ENCODE measurements at places on chromosomes 5 and 9. TPM values are rescaled to one million over a fixed set of nuclear protein-coding genes. Genes with fewer than 3 reads are reported as not detected.
A peak's percentile ranks its signal among the peaks of the same experiment; 100 is the strongest.

DNA sequence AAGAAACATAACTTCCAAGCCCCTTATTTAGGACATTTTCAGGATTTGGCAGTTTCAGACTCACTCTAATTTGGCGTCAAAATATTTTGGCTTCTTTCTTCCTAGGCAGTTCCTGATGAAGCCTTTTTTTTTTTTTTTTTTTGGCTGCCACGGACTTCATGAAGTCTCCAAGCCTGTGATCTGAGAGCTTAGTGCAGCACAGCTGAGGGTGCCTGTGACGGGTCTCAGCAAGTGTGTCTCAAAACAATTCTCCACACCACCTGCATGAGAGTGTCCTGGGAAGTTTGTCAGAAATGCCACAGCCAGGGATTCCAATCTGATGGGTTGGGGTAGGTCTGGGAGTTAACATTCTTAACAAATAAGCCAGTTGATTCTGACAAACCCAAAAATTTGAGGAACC, 6.0 kb upstream of the ESM1 start:
- DNase-seq, result no peak

DNA sequence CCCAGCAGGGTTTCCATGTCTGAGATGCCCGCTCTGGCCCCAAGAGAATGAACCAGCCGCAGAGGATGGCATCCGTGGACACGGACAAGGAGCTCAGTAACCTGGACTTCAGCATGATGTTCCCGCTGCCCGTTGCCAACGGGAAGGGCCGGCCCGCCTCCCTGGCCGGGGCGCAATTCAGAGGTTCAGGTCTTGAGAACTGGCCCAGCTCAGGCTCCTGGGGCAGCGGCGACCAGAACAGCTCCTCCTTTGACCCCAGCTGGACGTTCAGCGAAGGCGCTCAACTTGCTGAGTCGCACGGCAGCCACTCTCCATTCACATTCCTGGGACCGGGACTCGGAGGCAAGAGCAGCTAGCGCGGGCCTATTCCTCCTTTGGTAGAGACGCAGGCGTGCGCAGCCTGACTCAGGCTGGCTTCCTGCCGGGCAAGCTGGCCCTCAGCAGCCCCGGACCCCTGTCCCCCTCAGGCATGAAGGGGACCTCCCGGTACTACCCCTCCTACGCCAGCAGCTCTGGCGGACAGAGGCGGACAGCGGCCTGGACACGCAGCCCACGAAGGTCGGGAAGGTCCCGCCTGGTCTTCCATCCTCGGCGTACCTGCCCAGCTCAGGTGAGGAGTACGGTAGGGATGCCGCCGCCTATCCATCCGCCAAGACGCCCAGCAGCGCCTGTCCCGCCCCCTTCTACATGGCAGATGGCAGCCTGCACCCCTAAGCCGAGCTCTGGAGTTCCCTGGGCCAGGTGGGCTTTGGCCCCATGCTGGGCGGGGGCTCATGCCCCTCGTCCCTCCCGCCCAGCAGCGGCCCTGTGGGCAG, 74.4 kb downstream of the INSL6 start:
- DNase-seq, result no peak

DNA sequence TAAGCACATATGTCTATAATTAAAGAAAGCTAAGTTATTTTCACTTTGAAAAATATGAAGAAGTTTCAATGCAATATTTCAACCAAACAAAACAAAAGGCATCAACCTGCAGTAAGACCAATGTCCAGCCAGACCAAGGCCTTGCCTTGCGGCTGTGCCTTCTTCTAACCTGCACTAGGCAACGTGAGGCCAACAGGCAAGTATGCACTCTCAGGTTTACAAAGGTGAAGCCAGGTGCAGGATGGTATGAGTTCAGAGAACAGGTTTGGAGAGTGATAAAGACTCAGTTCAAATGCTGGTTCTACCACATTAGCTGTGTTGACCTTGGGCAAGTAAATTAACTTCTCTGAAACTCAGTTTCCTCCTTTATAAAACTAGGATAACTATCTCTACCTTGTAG, 79.3 kb downstream of the KLHL3 start:
- no peak for DNase-seq

- no peak for DNase-seq
These were observed 12.1 kb downstream of the NOTCH1 start for GRCh38 chr9:136533775-136534157.

Gene TMEM250
- 46.1 TPM for total RNA-seq

Gene FOXD4L5
- under 0.01 TPM for total RNA-seq

DNA sequence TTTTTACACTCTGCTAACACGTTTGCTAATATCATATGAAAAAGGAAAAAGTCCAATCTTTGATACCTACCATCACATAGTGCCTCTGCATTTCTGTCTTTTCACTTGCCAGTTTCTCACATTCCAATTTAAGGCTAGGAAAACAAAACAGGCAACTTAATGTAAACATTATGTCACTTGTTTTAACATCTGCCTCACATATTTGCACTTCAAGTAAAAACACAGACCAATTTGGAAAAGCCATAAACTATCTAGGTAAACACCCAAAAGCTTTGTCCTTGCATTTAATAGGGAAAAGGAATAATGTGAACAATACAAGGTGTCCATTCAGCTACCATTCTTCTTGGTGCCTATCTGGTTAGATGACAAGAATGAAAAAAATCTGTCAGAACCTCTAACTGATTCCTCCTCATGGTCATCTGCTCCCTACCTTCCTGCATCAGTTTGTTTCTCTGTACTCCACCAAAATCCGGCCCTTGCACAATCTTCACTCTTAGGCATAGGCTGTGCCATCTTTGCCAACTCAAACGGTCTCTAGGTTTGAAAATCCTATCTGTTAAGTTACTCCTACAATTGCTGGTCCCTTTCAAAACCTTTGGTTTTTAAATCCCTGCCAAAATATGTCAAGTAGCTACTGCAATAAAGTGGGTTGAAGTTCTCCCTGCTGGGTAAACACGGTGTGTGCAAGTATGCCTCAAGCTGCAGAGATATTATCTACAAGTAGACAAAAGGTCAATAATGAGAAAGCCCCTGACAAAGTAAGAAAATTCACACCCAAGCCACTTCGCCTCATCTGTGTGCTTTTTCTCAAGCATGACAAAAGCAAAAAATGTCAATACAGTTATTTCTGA, 3.4 kb downstream of the TLE1 start:
- peak; percentile 56 for DNase-seq

GRCh38 chr9:127767410-127767809, 11.1 kb downstream of the SH2D3C start:
- no peak for DNase-seq

- DNase-seq, result no peak
These were observed 69.8 kb upstream of the TNFSF8 start for GRCh38 chr9:115000217-115000639.

DNA sequence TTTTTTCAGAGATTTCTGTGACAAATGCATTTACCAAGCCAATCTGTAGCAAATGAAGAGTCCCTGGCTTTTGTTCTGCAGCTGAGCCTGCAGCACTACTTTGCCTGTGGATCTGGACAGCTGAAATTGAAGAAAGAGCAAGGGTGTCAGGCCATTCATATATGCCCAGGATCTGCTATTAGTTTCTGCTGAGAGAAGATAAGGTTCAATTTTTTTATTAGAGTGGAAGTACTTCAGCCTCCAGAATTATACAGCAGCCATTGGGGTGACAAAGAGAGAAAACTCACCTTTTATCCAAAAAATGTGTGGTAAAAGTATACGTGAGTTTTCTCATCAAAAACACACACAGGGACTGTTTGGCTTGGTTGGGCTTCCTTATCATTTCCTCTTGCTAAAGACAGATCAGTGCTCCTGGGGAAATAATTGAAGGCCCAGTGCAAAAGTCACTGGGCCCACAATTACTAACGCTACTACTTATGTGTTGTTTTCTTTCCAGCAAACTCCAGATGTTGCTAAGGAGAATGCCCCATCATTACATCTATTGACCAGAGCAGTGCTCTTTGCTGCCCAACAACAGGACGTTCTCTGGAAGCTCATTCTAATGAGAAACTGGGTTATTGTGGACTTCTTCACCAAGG, 138.6 kb downstream of the CEMIP2 start:
- DNase-seq, result no peak

DNA sequence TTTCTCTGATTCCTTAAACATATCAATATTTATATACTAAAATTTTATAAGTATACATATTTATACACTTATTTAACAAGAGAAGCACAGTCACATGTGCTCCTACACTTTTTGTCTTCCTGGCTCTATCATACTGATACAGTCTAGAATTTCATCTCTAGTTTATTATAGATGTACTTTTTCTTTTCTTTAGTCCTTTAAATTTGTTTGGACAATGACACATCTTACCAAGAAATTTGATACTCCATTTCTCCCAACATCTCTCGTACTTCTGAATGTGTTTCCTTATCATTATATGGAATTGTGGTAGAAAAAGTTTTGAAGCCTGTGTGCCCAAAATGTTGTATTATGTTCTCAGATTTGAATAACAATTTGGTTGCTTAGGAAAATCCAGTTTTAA, 104.6 kb downstream of the DMRT2 start:
- DNase-seq, result no peak

Gene SHB
- 26.5 TPM for total RNA-seq

- no peak for DNase-seq
These were observed 10.6 kb upstream of the SLC6A19 start for GRCh38 chr5:1190837-1191239.

DNA sequence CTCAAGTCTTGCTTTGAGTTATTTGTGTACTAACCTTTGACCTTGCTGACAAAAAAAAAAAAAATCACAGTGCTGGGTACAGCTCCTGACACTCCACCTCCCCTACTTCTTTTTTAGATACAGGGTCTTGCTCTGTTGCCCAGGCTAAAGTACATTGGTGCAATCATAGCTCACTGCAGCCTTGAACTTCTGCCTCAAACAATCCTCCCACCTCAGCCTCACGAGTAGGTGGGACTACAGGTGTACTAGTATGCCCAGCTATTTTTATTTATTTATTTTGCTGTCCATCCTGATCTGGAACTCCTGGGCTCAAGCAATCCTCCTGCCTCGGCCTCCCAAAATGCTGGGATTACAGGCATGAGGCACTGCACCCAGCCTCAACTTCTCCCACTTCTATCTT, 57.2 kb upstream of the KCNMB1 start:
- DNase-seq, result no peak

DNA sequence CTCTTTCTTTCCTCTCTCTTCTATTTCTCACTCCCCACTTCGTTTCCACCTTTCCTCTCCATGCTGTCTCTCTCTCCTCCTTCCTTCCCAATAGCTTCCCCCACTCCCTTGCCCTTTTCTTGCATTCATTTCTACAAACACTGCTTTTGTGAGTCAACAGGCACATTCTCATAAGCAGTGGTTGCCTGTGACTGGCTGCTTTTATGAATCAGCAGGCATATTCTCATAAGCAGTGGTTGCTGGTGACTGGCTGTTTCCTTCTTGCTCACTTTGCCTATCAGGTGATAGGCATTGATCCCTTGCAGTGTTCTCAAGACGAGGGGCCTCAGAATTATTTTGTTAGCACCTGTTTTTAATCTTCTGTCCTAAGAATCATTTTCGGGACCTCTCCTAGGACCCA, 116.1 kb upstream of the ACTBL2 start:
- peak; percentile 72 for DNase-seq

Gene ASTN2
- 3.5 TPM for total RNA-seq

Gene INSL4
- total RNA-seq, result not detected

GRCh38 chr9:135214706-135215105, 127.2 kb downstream of the OLFM1 start:
- no peak for DNase-seq

- no peak for DNase-seq
These were observed 438.5 kb downstream of the MED10 start for GRCh38 chr5:5939759-5940370.

DNA sequence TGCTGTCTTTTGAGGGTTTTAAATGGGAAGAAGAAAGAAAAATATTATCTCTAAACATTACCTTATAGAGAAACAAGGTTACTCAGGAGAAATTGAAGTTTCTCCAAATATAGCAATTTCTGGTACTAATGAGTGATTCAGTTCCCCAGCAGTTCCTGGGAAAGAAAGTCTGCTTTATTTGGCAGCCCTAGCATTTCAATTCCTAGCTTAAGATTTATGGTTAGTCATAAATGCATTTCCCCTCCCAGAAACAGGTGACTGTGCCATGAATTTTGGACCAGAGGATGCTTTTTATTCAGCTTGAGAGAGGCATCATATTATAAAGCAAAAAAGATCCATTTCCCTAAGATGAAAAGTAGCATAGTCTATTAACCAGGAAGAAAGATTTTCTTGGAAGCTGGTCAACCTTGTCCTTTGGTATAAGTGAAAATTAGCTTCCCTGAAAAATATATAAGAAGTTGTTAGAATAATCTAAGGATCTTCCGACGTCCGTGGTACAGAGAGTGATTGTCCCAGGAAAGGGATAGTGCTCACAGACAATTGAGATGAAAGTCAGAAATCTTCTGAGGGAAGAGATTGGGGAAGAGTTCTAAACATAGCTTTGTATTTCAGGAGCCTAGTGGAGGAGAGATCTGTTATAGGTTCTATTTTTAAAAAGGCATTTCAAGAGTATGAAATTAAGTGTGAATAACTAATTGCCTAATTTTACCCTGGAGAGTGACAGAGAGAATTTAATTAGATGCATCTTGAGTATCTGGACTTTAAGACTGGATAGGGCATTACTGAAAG, 164.9 kb downstream of the ESM1 start:
- DNase-seq, result peak; percentile 81

Gene SPINK7
- total RNA-seq, result not detected

Gene CA9
- 1.5 TPM for total RNA-seq

GRCh38 chr9:89600831-89601230, 4.0 kb upstream of the GADD45G start:
- DNase-seq, result no peak

DNA sequence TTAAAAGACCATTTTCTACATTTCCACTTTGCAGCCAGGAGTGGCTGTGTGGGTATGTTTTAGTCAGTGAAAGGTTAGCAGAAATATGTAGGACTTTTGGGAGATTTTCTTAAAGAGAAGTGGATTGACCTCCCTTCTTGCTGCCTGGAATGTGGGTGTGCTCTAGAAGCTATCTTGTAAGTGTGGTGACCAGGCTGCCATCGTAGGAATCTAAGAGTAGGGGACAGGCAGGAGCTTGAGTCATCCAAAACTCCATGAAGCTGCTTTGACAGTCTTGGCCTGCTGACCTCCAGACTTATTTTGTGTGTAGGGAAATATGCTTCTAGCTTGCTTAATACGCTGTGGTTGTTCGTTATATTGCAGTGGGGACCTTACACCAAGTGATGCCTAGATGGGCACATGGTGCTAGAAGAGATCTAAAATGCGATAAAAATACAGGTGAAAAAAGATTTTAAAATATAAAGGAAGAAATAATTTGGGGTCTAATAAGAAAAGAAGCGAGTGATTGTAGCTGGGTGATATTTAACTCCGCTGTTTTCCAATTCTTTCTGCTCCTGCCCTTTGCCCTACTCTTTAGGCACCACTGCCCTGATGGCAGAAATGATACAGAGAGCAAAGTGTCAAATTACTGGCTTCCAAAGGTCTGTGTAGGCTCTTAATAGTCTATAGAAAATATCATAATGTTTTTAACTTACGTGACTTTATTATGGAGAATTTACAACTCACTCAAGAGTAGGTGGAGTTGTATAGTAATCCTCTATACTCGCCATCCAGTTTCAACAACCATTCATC, 298.2 kb upstream of the ZNF608 start:
- no peak for DNase-seq

DNA sequence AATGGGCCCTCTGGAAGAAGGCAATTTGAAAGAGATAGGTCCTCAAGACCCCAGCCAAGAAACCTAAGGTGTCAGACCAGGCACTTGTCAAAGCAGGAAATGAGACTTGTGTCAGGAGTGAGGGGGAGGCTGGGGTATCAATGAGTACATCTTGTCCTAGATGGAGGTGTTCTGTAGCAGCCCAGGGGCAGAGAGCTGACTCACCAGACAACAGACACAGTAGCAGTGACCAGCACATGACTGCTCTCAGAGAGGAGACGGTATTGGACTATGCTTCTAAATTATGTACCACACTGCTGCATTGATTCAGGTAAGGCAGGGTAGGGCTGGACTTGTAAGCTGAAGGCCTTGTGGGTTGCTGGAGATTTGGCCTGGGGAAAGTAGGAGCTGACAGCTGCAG, 551.2 kb upstream of the KLF4 start:
- no peak for DNase-seq
